ENCODE measurements at places on chromosomes 16 and 17. TPM values are rescaled to one million over a fixed set of nuclear protein-coding genes. Genes with fewer than 3 reads are reported as not detected.
A peak's percentile ranks its signal among the peaks of the same experiment; 100 is the strongest.

DNA sequence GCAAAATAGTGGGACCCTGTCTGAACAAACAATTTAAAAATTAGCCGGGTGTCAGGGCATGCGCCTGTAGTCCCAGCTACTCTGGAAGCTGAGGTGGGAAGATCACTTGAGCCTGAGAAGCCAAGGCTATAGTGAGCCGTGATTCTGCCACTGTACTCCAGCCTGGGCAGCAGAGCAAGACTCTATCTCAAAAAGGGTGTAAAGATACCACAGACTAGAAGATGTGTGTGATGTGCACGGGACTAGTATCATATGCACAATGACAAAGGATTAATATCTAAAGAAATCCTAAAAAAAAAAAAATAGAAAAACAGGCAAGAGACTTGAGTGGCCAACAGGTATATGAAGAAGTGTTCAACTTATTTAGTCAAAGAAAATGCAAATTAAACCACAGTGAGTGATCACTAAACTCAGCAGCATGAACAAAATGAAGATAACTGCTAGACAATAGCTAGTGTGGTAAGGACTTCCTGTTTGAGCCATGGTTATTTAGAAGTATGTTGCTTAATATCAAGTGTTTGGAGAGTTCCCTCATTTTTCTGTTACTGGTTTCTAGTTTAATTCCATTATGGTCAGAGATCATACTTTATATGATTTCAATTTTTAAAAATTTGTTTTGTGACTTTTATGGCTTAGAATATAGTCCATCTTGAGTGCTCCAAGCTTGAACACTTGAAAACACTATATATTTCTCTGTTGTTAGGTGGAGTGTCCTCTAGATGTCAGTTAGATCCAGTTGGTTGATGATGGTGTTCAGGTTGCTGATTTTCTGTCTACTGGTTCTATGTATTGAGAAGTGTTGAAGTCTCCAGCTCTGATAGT lies 14.7 kb upstream of the SLX4 start:
- DNase-seq = no peak
- H3K36me3 ChIP-seq = no peaks in the 10 kb centered on the region
- no peak overlapping the region for H3K4me3 ChIP-seq

DNA sequence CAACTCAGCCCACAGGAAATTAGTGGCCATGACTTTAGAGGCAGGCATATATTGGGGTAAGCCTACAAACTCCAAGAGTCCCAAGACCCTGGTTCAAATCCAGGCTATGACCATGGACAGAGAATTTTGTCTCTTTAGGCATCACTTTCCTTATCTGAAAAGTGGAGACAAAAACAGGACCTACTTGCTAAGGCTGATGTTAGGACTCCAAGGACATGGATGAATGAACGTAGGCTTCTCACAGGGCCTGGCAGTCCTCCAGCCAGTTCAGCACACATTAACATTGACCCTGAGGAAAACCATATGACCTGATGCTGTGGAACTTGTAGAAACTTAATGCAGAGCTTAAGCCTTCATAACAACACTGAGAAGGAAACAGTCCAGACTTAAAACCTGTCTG lies 1.4 kb downstream of the FKBP10 start:
- H3K27ac ChIP-seq = peak overlapping the region; percentile 70
- H3K36me3 ChIP-seq = peaks cover 24% of the 10 kb centered on the region
- H3K27me3 ChIP-seq = no peaks in the 10 kb centered on the region
- H3K4me3 ChIP-seq = peak overlapping the region; percentile 85

- no peak for DNase-seq
- no peaks in the 10 kb centered on the region for H3K36me3 ChIP-seq
- H3K4me1 ChIP-seq = peaks cover 12% of the 10 kb centered on the region
- no peaks in the 10 kb centered on the region for H3K27me3 ChIP-seq
Observed at GRCh38 chr16:48448841-48449481, 63.7 kb upstream of the SIAH1 start.

The SCARF1 gene
- total RNA-seq = 0.88 TPM

The KCNJ16 gene
- total RNA-seq = not detected
